ENCODE measurements at places on chromosomes 5 and 9. TPM values are rescaled to one million over a fixed set of nuclear protein-coding genes. Genes with fewer than 3 reads are reported as not detected.

The SLC6A18 gene
- not detected for total RNA-seq

The TEX48 gene
- not detected for total RNA-seq

The FAXDC2 gene
- 118 TPM for total RNA-seq

DNA sequence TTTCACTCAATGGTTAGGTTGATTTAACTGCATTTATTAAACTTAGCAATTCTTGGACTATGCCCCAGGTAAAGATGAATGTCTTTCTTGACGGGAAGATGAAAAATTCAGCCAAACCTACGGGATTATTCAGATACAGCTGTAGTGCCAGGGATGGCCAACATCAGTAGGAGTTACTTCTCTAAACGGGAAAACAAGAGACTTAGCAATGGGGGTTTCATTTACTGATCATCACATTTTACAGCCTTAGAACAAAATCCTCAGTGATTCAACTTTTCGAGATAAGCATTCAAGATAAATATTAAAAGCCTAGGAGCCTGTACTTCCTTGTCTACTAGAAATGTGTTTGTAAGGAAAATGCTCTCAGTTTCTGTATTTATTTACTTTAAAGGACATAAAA, 46.1 kb downstream of the S1PR3 start:
- DNase-seq = no peak

DNA sequence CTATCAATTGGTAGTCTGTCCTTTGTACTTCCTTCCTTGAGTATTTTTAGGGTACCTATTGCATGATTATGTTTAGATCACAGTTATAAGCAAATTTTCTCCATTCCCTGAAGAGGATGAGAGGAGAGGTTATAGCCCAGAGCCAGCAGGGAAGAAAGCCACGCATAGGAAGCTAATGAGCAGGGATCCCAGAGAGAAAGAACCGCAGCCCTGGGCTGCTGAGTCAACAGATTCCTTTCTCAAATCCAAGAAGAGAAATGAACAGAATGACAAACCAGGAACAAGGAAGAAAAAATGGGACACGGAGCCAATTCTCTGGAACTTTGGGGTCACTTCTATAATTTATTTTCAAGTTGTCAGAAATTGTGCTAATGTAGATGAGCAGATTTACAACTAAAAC, 284.5 kb downstream of the RFX3 start:
- DNase-seq = no peak

DNA sequence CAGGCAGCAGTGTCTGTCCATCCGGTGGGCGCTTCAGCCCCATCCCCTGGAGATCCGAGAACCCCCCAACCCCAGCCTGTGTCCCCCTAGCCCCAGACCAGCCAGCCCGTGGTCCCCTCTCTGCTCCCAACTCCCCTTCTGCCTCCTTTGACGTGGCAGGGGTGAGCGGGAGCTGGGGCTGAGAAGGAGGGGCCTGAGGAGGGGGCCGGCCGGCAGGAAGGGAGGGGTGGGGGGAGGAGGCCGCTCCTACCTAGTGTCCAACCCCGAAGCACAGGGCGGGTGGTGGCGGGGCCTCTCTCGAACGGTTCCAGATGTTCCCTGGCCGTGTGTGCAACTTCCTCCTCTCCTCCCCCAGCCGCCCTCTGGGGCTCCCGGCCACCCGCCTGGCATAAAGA, 31.0 kb downstream of the GOLGA2 start:
- DNase-seq = peak; percentile 95

GRCh38 chr5:150576449-150576949, 64.0 kb upstream of the SYNPO start:
- DNase-seq = peak; percentile 50

DNA sequence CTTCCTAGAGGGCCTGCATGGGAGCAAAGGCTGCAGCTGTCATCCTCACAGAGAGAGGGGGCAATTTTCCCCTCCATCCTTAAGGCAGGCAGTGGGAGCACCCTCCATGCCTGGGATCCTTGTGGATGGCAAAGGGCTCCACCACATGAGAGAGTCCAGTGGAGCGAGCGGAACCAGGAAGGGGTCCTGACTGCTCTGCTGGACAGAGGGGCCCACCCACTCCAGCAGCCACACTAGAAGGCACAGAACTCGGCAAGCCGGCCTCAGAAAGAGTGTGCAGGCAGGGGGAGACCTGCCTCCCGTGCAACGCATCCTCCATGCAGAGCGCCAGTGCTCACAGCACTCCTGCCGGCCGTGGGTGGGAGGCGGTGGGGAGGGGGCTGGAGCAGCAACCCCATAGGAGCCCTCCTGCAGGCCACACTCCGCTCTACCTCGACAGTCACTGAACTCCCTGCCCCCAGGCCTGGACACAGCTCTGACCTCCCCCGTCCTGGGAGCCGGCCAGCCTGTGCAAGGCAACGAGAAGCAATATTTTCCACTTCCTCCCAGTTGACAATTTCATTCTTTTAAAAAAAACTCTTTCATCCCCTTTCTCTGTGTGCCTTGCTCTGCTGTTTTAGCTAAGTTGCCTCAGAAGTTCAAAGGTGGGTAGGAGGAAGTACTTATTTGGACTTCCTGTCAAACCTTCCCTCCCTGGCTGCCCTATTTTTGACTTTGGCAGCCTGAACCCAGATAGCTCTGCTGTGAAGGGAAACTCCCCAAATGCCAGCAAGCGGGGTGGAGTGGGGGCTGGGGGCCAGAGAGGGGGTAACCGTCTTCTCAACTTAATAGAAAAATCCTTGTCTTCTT, 5.3 kb upstream of the LCP2 start:
- peak; percentile 87 for DNase-seq
